MG63 (cell line): ENCODE measurements at places on chromosomes 5 and 9. TPM values are rescaled to one million over a fixed set of nuclear protein-coding genes. Genes with fewer than 3 reads are reported as not detected.
A peak's percentile ranks its signal among the peaks of the same experiment; 100 is the strongest.

The HOMER1 gene
- total RNA-seq = 6.3 and 12.0 TPM in 2 replicates

The PCDH12 gene
- 8.4 TPM in 1 of 2 replicates, not detected in the other for total RNA-seq

GRCh38 chr9:20373263-20373662, 249.0 kb downstream of the MLLT3 start:
- no peak for DNase-seq

GRCh38 chr5:160496334-160496733, 74.7 kb downstream of the PTTG1 start:
- no peak for DNase-seq

- peak; percentile 36 for DNase-seq
Observed at GRCh38 chr5:11050596-11051304, 289.7 kb upstream of the DAP start.

- no peak for DNase-seq
Observed at GRCh38 chr5:77329664-77330430, 119.4 kb downstream of the PDE8B start.

- no peak for DNase-seq
Observed at GRCh38 chr9:112571624-112572355, 85.2 kb downstream of the KIAA1958 start.
